ENCODE measurements at places on chromosomes 13 and 19. TPM values are rescaled to one million over a fixed set of nuclear protein-coding genes. Genes with fewer than 3 reads are reported as not detected.

The PEX11G gene
- total RNA-seq = not detected

The CNN1 gene
- not detected for total RNA-seq

The FPR3 gene
- not detected for total RNA-seq

The ZNF66 gene
- 7.3 TPM for total RNA-seq

The PGLYRP2 gene
- total RNA-seq = not detected

The FXYD7 gene
- total RNA-seq = 12.1 TPM

The TYROBP gene
- 5.2 TPM for total RNA-seq

The GTF2F2 gene
- 13.2 TPM for total RNA-seq

The STOML3 gene
- not detected for total RNA-seq

The GJB6 gene
- total RNA-seq = 5.8 TPM

The ERFL gene
- total RNA-seq = 5.4 TPM

Data from CD8-positive, alpha-beta T cell (primary cell).